ENCODE measurements at places on chromosomes 11 and 22.

DNA sequence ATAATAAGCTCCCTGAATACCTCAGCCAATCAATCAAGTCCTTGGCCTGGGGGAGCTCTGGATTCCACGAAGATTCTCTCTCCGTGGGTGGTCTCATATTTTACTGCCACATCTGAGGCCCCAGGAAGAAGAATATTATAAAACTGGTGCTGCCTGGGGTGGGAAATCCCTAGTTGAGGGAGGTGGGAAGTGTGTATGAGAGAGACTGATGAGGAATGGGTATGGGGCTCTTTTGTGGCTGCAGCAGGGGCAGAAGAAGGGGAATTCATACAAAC, 71.5 kb downstream of the SYN3 start:
- DNase-seq, result no peak

DNA sequence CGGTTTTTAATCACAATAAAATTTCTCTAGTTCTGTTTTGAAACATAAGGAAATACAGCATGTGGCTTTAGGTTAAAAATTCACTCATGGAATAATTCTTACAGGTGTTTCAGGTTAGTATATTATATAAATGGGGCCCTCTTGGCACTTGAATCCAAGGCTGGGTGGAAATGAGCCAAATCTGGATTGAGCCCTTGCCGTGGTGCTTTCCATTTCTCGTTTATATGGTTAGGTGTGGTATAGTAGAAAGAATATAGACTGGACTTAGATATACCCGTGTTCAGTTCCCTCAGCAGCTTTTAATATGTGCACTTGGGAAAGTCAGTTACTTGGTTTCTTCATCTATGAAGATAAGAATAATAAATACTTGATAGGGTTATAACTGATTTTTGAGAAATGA, 16.0 kb downstream of the ZFP91 start:
- DNase-seq, result no peak

GRCh38 chr22:39240831-39241793, 3.7 kb downstream of the PDGFB start:
- DNase-seq, result no peak

GRCh38 chr11:30171661-30172060, 59.2 kb upstream of the FSHB start:
- DNase-seq, result no peak

DNA sequence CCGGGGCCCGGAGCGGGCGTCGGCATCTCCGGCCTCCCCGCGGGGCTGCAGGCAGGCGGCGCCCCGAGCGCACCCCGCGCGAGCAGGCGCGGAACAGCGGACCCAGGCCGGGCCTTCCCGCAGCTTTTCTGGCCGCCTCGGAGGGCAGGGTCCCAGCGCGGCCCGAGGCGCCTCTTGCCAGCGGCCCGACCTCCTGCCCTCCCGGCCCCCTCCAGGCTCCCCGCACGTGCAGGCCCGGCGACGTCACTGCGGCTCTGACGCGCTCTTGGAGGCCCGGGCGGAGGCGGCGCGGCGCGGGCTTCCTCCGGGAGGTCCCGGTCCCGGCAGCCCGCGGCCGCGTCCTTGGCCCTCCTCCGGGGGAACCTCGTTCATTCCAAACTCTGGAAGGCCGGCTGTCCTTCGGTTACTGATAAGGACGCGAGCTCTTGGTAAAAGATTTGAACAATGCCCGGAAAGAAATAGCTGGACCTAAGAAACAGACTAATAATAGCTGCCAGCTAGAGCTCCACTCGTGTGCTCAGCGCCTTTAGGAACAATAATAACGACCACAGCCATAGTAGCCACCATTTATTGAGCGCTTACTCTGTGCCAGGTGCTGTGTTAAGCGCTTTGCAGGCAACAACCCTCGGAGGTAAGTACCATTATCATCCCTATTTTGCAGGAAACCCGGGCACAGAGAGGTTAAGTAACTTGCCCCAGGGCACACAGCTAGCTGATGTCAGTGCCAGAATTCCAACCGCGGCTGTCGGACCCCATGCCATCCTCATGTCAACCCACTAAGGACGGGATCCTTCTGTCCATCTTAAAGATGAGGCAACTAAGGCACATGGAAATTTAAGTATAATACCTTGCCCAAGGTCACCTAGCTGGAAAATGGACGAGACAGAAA, 39.1 kb upstream of the CREB3L1 start:
- DNase-seq, result peak; percentile 40

GRCh38 chr11:8928205-8928604, 4.5 kb downstream of the C11orf16 start:
- no peak for DNase-seq

DNA sequence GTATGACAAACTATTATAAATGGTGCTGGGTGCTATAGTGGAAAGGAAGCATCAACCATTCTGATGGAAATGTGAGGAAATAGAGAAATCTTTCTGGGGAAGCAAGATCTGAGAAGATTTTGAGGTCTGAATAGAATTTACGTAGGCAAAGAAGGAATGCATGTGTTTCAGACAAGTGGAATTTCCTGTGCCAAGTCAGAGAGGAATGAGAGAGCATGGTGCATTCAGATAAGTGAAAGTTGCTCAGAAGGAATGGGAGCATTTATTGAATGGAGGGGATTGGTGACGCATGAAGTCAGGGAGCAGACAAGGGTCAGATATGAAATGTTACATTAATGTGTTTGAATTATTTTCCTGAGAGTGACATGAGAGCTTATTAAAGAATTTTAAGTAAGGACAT, 725.5 kb downstream of the METTL15 start:
- no peak for DNase-seq

DNA sequence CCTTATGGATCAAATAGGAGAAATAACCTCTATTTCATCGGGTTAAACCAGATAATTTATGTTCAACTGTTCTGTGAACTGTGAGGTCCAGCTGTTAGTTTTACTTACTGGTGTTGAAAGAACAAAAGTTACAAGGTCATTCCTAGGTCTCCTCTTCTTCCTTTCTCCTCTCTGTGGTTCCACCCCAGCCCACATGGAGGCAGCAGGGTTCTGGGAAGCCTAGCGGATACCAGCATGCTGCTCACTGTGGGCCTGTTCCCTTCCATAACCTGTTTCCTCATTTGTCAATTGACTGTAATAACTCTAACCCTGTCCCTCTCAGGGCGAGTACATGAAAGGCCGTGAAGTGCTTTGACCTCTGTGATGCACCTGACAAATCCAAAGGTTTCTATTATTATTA, 27.8 kb downstream of the RELT start:
- DNase-seq, result no peak

- no peak for DNase-seq
Measured at GRCh38 chr22:25390297-25391240, 171.1 kb downstream of the CRYBB2 start.

DNA sequence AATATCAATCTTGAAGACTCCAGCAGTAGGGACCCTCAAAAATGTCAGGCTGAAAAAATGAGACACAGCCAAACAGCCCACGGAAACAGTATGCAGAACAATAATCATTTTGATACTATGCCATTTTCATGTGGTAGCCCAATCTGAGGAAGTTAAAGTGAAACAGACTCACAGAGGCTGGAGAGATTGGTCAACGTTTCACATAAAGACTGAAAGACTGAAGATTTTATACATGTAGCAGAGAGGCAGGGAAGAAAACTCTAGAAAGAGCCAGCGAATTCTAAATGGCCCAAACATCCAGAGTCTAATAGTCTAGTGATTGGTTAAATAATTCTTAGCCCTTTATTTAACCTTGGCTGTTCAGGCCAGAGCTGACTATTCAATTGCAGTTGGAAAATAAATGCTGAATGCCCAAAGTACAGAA, 49.4 kb downstream of the MAML2 start:
- no peak for DNase-seq

- DNase-seq, result no peak
Measured at GRCh38 chr11:62505440-62506091, 41.0 kb downstream of the AHNAK start.

DNA sequence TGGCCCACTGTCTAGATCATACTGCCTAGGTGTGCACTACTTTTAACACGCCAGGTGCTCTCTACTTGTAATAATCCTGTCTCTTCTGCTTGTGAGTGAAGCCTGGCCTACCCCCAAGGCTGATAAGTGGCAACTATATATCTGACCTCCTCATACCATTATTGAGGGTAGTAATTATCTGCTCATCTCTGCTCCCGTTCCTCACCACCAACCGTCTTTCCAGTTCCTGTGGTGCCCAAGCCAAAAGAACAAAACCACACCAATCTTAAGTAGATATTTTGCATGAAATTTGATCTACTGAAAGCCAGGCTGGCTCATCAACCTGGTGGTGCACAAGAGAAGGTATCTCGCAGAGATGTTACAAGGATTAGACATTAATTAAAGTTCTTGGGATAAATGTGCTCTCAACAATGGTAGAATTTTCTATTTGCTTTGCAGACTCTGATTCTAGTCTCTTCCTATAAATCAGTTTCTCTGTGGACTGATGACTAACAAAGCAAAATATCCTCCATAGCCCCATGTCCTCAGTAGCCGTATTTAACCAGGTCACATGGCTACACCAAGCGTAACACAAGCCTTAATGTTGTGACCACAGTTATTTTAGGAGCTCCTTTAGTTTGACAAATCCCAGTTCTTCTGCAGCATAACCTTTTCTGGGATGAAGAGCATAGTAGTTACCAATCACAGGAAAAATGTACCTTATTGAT, 267.2 kb downstream of the NTM start:
- no peak for DNase-seq

GRCh38 chr11:7579361-7579791, 65.6 kb downstream of the PPFIBP2 start:
- no peak for DNase-seq

GRCh38 chr11:127275774-127276173, 275.2 kb upstream of the KIRREL3 start:
- no peak for DNase-seq

- no peak for DNase-seq
Measured at GRCh38 chr22:45553351-45554039, 50.8 kb downstream of the FBLN1 start.

All from activated gamma-delta T cell (primary cell).